NCI-H526 treated with DMSO at 0.1 percent for 48 hours (cell line): ENCODE measurements at places on chromosomes 3 and 15.

GRCh38 chr3:69197455-69197854, 75.1 kb upstream of the LMOD3 start:
- DNase-seq: no peak

GRCh38 chr15:40320931-40321371, 2.5 kb upstream of the INAFM2 start:
- DNase-seq: peak; percentile 72

GRCh38 chr3:102295756-102296155, 139.1 kb upstream of the ZPLD1 start:
- DNase-seq: no peak

DNA sequence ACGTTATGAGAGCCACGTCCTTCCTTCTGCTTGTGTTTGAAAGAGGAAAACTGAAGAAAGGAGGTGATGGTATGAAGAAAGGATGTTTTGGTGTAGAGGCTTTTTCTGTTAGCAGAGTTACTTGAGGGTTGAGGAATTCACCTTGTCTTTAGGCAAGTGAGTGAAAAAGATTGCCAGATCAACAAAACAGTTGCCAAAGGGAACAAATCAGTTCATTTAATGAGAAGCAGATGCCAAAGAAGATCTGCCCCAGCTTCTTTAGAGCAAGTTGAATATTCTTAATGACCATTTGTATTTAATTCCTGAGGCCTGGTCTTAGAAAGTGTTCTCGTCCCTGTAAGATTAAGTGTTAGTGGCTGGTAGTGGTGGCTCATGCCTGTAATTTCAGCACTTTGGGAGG, 2.6 kb downstream of the CHCHD6 start:
- DNase-seq: no peak

- no peak for DNase-seq
Observed at GRCh38 chr3:171239757-171240503, 213.4 kb upstream of the SLC2A2 start.

GRCh38 chr3:48477959-48478520, 25.9 kb downstream of the SHISA5 start:
- DNase-seq: no peak

- DNase-seq: no peak
Observed at GRCh38 chr3:38598791-38599190, 50.7 kb downstream of the SCN5A start.

GRCh38 chr3:45055411-45056143, 29.5 kb downstream of the CLEC3B start:
- no peak for DNase-seq

- no peak for DNase-seq
Observed at GRCh38 chr3:152076148-152076547, 192.6 kb upstream of the MBNL1 start.

DNA sequence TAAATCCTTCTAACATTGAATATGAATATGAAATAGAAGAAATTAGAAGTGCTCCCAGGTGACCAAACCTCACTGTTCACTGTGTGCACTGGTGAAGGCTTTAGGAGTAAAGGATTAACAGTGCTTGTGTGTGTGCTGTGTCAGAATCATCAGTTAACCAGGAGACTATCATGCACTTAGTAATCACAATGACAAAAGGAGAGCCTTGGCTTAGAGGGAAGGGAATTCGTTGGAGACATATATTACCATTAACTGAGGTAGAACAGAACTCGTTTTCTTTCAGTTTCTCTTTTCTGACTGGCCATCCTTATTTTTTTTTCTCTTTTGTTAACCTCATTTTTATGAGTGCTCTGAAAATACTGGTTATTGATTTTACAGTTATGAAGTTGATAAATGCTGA, 213.3 kb upstream of the GBE1 start:
- no peak for DNase-seq
